ENCODE measurements at places on chromosomes 2 and 18. TPM values are rescaled to one million over a fixed set of nuclear protein-coding genes. Genes with fewer than 3 reads are reported as not detected.

DNA sequence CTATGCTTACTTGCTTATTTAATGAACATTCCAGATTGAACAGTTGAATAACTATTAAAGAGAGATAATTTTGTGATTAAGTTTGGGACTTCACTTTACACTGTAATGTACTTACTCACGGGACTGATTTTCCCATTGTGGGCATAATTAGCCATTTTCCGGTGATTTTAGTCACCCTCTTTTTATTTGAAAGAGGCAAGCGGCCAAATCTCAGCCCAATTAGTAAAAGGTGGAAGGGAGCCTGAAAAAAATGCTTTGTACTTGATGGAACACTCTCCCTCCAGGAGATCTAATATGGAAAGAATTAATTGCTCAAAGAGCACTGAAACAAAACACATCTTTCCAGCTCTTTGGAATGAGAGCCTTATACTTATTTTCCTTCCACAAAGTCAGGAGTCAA, 50.2 kb downstream of the CALCRL start:
- DNase-seq = no peak
- H3K4me3 ChIP-seq = no peak overlapping the region
- H3K36me3 ChIP-seq = peaks cover 1% of the 10 kb centered on the region

- H3K27ac ChIP-seq = no peak overlapping the region
- no peak for DNase-seq
- H3K4me3 ChIP-seq = no peak overlapping the region
- peaks cover 26% of the 10 kb centered on the region for H3K27me3 ChIP-seq
- no peaks in the 10 kb centered on the region for H3K36me3 ChIP-seq
These were observed 56.0 kb downstream of the EN1 start for GRCh38 chr2:118791483-118791882.

The SYT4 gene
- not detected for total RNA-seq

DNA sequence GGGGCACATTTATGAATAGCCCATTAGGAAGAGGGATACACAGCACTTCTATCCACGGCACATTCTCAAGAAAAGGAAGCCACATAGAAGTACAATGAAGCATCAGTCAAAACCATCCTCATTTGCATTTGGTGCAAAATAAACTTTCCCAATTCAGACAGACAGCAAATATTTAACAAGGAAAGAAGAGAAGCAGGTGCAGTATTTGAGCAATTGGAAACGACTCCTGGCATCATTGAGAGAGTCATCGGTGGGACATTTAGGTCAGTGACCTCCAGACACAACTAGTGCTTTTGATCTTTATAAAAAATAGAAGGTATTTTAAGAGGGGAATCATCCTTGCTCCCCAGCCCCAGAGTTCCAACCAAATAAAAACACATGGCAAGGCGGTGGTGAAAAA, 118.0 kb downstream of the MREG start:
- DNase-seq = no peak
- no peak overlapping the region for H3K27ac ChIP-seq
- no peak overlapping the region for H3K4me3 ChIP-seq
- H3K27me3 ChIP-seq = no peaks in the 10 kb centered on the region
- H3K36me3 ChIP-seq = no peaks in the 10 kb centered on the region

The ARMC9 gene
- total RNA-seq = 3.9 TPM

The ATOH8 gene
- not detected for total RNA-seq

DNA sequence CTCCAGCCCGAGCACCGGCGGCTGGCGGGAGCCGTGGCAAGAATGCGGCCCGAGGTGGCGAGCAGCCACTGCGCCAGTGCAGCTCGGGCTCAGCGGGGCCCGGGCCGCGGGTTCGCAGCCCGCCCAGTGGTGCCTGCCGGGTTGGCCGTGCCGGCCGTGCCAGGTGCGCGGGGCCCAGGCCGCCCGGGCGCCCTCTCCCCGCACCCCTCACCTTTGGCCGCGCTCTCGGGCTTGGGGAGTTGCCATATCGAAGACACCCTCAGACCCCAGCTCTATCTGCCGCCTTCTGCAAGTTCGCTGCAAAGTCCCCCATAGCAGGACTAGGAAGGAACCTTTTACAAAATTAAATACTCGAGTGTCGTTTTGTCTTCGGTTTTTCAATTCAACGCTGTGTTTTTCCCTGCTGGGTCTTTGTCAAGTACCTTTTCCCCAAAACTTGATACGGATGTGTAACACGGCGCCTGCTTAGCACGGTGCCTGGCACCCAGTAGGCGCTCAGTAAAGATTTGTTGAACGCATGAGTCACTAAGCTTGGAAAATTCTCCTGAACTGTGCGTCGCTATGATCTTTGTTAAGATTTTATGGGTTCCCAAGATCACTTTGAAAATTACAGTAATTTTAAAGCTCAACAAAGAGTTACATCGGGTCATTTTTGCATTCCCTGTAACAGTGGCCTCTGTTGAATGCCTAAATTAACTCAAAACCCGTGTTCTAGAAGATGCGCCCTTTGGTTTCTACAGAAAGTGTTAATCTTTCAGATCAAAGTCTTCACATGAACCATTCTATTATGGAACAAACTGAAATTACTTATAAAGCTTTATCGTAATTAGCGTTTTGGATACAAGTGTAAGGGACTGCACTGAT, 750 bp downstream of the STRADB start:
- no peaks in the 10 kb centered on the region for H3K27me3 ChIP-seq
- DNase-seq = no peak
- peaks cover 19% of the 10 kb centered on the region for H3K36me3 ChIP-seq
- peaks cover 38% of the 10 kb centered on the region for H3K4me1 ChIP-seq
- peak overlapping the region; percentile 71 for H3K27ac ChIP-seq

- H3K4me1 ChIP-seq = peaks cover 29% of the 10 kb centered on the region
- peak overlapping the region; percentile 90 for H3K4me3 ChIP-seq
- H3K27ac ChIP-seq = no peak overlapping the region
- no peaks in the 10 kb centered on the region for H3K27me3 ChIP-seq
- DNase-seq = no peak
These were observed 1.8 kb downstream of the RBFA start for GRCh38 chr18:80035997-80036396.

The CMPK2 gene
- total RNA-seq = 13.2 TPM

DNA sequence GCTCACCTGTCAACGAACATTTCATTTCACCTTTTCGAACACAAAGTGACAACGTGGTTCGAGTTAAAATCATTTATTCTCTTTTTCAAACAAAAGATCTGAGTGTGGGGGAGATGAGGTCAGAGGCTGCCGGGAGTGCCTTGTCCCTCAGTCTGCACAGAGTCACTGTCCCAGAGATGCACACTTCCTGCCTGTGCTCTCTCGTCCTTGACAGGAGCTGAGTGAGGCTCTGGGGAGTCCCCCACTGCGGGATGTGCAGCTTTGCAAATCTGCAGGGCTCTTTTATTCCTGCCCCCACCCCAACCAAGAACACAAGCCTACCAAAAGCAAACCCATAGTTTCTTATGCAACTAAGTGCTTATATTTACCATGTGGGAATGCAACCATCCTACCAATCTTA, 497.8 kb downstream of the EIPR1 start:
- H3K27me3 ChIP-seq = no peaks in the 10 kb centered on the region
- no peak overlapping the region for H3K4me3 ChIP-seq
- DNase-seq = no peak
- no peak overlapping the region for H3K27ac ChIP-seq

GRCh38 chr18:58522132-58522531, 106.8 kb downstream of the ALPK2 start:
- H3K27me3 ChIP-seq = peaks cover 19% of the 10 kb centered on the region
- no peaks in the 10 kb centered on the region for H3K36me3 ChIP-seq
- no peak overlapping the region for H3K4me3 ChIP-seq
- H3K27ac ChIP-seq = no peak overlapping the region

GRCh38 chr2:107027205-107027604, 141.2 kb upstream of the ST6GAL2 start:
- no peak for DNase-seq
- H3K27ac ChIP-seq = no peak overlapping the region
- no peak overlapping the region for H3K4me3 ChIP-seq
- H3K36me3 ChIP-seq = no peaks in the 10 kb centered on the region

The STPG4 gene
- total RNA-seq = not detected

DNA sequence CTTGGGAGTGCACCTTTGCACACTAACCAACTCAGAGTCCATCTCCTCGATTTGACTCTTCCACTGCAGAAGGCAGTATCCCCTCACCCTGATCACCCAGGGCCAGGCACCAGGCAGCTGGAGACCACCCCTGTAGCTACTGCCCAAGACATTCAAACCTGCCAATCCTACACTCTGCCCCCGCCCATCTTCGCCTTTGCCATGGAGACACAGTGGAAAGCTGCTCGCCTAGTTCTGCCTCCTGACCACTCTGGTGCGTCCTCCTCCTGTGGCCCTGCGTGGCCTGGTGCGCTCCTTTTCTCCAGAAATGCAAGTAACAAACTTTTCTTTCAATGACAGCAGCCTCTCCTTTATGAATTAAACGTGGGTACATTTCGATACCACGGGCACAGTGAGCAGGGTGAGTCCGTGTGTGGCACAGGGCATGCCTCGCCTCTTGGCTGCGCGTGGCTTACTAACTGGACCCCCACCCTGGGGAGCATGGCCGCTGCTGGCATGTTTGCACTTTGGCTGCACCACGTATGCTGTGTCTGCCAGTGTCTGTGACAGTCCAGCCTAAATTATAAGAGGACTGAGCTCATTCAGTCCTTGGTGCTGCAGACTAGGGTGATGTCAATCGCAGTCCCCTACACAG, 47.6 kb downstream of the LONRF2 start:
- no peak overlapping the region for H3K4me3 ChIP-seq
- H3K36me3 ChIP-seq = no peaks in the 10 kb centered on the region
- peaks cover 6% of the 10 kb centered on the region for H3K4me1 ChIP-seq
- H3K27ac ChIP-seq = no peak overlapping the region

The SMAD4 gene
- 57.2 TPM for total RNA-seq

The PIAS2 gene
- 38.8 TPM for total RNA-seq

The MARCHF4 gene
- not detected for total RNA-seq

GRCh38 chr2:21772624-21773023, 648.9 kb downstream of the TDRD15 start:
- no peak for DNase-seq
- no peaks in the 10 kb centered on the region for H3K4me1 ChIP-seq
- H3K36me3 ChIP-seq = no peaks in the 10 kb centered on the region
- no peaks in the 10 kb centered on the region for H3K27me3 ChIP-seq
- H3K4me3 ChIP-seq = no peak overlapping the region

The EXOC6B gene
- 7.6 TPM for total RNA-seq

The ELAC1 gene
- total RNA-seq = 11.2 TPM

DNA sequence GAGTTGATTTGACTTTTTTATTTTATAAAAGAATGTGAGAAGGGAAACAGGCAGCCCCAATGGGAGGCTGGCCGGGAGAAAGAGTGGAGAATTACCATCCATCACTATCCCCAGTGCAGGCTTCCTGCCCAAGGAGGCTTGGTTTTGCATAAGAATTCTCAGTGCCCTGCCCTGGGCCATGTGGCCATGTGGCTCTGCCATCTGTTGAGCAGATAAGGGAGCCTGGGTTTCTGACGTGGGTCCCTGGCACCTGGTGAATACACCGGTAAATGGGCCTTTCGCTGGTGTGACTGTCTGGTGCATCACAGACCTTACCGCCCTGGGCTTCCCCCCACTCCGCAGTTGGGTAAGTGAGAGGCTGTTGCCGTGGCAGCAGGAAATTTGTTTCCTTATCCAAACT, 54.5 kb upstream of the TMEM163 start:
- DNase-seq = no peak
- H3K4me3 ChIP-seq = no peak overlapping the region
- no peaks in the 10 kb centered on the region for H3K27me3 ChIP-seq
- H3K36me3 ChIP-seq = no peaks in the 10 kb centered on the region
- no peak overlapping the region for H3K27ac ChIP-seq
- H3K4me1 ChIP-seq = peaks cover 4% of the 10 kb centered on the region

DNA sequence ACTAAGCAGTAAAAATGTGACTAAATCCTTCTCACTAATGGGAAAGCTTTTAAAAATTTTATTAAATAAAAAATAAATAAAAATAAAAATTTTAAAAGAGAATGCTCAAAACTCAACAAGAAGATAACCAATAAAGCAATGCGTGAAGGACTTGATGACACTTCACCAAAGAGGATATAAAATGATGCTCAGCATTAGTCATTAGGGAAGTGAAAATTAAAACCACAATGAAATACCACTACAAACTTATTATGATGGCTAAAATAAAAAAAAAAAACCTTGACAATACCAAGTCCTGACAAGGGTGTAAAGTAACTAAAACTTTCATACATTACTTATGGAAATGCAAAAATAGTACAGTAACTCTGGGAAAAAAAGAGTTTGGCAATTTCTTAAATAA, 3.3 kb upstream of the WDR75 start:
- no peak overlapping the region for H3K4me3 ChIP-seq
- peaks cover 12% of the 10 kb centered on the region for H3K36me3 ChIP-seq
- H3K4me1 ChIP-seq = peaks cover 16% of the 10 kb centered on the region
- H3K27ac ChIP-seq = no peak overlapping the region
- DNase-seq = no peak

GRCh38 chr18:36697905-36698304, 130.9 kb downstream of the TPGS2 start:
- peaks cover 3% of the 10 kb centered on the region for H3K27me3 ChIP-seq
- H3K36me3 ChIP-seq = no peaks in the 10 kb centered on the region
- DNase-seq = no peak
- no peak overlapping the region for H3K27ac ChIP-seq

DNA sequence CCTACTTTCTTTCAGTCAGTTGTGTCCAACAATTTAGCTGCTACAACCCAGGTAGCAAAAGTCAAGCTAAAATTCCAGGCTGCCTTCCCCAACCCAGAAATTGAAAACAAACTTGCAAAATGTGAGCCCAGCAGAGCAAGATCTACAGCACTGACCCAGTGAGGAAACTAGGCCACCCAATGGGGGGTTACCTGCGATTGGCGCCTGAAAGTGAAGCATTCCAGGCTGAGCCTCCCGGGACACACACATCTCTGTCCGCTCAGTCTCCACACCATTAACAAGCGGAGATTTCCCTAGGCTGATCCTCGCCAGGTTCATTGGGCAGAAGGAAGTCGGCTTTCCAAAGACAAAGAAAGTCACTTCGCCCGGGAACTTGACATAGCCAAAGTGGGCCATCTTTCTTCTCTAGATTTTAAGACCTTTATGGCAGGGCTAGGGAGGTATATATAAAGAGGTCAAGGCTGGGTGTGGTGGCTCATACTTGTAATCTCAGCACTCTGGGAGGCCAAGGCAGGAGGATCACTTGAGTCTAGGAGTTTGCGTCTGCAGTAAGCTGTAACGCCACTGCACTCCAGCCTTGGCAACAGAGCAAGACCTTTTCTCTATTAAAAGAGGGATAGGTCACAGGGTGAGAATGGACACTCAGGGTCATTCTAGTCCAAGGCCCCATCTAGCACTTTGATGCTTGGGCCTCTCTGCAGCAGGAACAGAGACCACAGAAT, 53.6 kb downstream of the TTC32 start:
- no peaks in the 10 kb centered on the region for H3K4me1 ChIP-seq
- H3K4me3 ChIP-seq = no peak overlapping the region
- H3K27me3 ChIP-seq = peaks cover 9% of the 10 kb centered on the region
